ENCODE measurements at places on chromosomes 2 and 18.

DNA sequence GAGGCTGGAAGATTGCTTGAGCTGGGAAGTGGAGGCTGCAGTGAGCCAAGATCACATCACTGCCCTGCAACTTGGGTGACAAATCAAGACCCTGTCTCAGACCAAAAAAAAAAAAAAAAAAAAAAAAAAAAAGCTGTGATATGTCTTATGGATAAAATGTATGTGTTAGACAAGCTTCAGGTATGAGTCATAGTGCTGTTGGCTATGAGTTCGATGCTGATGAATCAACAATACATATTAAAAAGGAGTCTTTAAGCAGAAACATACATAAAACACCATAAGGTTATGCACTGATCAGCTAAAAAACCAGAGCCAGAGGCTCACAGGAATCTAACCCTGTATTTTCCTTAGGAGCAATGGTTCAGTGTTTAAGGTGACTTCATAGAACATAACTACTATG is 332.3 kb downstream of the NCKAP5 start:
- DNase-seq = no peak

DNA sequence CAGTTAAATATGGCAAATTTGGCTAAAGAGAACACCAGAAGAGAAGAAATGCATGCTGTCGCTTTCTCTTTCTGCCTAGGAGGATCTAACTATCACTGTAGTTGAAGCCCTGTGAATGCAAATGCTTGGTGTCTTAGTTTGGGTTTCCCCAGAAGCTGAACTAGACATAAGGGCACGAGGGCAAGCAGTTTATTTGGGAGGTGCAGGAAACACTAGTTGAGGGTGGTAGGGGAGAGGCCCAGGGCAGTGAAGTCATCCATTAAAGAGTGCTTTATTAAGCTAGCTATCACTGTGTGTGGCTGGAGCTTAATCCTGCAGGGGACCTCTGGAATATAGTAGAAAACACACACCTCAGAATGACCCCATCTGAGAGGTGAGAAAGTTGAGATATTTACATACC is 639.8 kb upstream of the ZEB2 start:
- DNase-seq = no peak

- no peak for DNase-seq
Observed at GRCh38 chr18:73669297-73669696, 478.3 kb downstream of the FBXO15 start.

- DNase-seq = no peak
Observed at GRCh38 chr2:235917506-235917905, 250.7 kb downstream of the GBX2 start.

DNA sequence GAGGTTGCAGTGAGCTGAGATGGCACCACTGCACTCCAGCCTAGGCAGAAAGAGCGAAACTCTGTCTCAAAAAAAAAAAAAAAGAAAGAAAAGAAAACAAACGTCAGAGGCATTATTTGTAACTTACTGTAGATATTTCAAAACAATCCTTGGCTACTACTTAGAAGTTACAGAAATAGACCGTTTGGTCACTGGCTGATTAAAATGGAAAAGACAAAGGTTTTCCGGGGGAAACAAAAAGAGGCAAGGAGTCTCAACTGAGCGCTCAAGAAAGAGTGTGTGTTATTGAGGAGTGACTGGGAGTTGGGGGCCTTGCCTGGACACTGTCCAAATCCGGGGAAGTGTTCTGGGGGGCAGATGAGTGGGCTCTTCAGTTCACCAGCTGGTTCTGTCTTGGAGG is 47.6 kb downstream of the TEX44 start:
- no peak for DNase-seq

DNA sequence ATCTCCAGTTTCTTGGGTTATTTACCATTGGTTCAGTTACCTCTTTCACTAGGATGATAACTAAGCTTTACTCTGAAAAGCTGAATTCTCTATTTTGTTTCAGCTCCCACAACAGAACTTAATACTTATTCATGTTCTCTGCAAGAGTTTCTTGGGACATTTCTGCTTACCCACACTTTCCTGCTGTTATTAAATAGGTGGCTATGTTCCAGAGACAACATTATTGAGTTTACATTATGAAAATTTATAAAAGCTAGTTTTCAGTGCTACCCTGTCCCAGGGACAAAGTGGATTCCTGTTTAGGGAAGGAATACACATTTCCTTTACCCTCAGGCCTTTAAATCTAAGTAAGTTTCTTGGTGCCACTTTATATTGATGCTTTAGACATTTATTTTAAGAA is 7.0 kb upstream of the GPD2 start:
- DNase-seq = no peak

DNA sequence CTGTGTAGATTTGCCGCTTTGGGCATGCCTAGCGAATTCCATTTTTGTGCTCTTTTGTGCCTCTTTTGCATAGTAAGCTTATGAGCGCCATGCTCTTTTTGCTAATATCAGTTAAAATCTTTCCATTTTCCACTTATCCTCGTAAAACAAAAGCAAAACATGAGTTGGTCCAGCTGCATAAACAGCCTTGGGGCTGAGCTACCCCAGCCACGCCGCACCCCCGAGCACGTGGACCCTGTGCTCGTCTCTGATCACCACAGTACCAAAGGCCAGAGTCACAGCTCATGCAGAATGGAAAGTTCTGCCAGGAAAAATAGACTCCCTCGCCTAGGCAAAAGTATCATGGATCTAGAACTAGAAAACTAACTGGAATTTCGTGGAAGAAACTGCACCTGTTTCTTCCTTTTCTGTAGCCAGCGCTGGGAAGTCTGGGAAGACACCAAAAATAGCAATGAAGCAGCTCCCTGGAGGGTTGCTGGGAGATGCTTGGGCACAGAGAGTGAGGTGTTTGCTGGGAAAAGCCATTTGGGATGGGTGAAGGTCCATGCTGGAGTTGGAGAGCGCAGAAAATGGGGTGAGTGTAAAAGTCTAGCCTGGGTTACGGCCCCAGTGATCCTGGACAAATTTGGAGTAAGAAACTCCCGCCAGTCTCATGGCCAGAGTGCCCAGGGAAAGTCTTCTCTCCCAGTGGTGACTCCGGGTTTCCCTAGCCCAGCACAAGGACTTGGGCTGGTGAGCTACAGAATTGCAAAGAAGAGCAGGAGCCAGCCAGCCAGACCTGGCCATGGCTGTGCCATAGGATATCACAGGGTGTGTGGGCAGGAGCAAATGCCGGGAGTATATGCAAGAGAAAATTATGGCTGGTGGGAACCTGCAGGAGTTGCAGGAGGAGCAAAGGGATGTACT is 218.4 kb downstream of the GBX2 start:
- no peak for DNase-seq

DNA sequence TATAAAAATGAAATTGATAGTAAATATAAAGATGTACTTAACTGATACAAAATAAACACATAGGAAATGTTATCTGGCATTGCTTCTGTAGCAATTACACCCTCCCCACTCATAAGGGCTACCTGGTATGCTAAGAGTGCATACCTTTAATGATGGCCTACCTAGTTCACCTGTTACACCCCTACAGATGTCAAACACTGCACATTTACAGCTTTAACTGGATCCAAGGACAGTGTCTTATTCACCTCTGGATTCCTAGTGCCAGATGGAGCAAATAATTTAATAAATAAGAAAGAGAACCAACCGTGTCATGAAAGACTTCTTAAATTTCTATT is 15.3 kb upstream of the SEC11C start:
- DNase-seq = no peak

DNA sequence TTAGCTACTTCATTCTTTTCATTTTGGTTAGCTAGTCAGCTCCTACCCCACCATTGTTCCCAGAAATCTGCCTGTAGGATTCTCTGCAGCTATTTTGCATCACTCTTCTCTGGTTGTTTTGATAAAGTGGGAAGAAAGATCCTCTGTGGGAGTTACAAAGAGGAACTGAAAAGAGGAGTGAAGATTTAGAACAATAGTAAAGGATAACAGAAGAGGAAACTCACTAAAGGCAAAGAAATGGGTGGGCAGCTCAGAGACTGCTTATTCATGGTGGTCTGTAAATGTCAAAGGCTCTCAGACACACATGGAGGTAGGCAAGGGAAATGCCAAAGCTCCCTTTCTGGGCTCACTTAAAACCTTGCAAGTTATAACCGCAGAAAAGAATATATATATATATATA is 17.2 kb upstream of the CD207 start:
- no peak for DNase-seq

DNA sequence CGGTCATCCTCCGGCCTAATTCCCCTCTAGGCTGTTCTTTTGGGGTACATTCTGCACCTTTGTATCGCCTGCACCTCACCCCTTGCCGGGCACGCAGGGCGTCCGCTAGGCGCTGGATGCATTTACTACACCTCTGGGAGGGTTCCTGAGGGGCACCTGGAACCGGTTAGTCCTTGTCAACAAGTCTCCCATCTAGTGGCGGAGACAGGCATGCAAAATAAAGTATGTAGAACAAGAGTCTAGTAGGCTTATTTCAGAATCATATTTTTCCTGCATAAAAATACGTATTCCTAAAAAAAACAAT is 705 bp upstream of the TEX261 start:
- peak; percentile 87 for DNase-seq

DNA sequence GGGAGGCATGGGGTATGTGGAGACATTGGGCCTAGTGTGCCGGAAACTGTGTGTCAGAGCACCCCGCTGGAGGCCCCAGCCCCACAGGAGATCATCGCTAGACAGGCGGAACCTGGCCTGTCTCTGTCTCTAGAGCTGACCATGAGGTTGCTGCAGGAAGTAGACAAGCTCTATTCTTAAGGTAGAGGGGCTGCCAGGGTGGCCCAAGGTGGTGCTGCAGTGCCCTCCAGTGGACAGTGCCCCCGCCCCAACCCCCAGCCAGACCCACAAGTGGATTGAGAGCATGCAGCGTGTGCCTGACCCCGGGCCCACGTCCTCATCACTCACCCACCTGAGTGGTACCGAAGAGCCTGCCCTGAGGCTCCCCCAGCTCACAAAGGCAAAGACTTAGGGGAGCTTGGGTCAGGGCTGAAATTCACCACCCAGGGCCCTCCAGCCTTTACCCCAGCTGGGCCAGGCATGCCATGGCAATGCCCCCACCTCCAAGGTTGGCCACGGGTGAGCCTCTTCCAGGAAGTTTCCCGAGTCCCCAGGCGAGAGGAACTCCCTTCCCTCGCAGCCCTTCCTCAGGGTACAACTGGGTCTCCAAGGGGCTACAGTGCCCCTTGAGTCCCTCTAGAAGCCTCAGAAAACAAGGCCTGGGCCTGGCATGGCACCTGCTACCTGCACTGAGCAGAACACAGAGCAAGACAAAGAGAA is 155.0 kb downstream of the TTC32 start:
- DNase-seq = no peak

DNA sequence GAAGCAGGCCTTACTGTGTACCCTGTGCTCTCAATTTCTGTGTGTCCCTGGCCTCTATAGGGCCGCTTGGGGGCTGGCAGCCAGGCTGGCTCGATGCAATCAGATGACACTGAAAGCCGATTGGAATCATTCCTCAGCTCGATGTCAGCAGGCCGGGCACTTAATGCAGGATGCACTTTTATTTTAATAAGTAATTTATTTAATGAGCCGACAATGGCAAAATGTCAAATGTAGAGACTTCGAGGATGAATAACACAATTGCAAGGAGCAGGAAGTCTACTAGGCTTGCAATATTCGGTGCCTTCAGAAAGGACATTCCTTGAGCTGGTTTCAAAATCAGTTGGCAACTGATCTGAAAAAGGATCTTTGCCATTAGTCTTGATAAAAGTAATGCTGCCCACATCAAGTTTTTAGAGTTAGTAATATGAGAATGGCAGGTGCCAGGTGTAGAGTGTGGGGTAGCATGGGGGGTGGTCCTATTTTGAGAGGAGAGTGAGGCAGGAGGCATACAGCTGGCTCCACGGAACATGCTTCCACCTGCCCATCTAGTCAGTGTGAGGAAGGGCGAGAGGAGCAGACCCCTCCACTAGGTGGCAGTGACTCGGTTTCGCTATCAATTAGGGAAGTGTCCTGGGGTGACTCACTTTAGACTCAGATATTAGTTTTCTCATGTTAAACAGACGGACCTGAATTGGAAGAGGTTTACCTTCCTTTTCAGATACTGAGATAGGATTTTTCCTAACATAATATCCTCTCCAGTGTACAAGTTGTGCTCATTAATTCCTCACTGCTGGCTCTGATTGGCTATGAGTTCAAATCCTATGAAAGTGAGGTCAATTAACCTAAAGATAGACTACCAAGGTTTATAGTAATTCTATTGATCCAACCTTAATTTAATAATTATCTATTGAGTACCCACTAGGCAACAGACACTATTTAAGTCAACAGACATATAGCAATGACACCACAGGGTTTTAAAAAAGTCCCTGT is 80.9 kb downstream of the NABP1 start:
- DNase-seq = peak; percentile 37

GRCh38 chr2:240742602-240743095 is 51.0 kb downstream of the AQP12A start:
- no peak for DNase-seq

- DNase-seq = no peak
Observed at GRCh38 chr2:150625303-150625702, 137.8 kb upstream of the RND3 start.

DNA sequence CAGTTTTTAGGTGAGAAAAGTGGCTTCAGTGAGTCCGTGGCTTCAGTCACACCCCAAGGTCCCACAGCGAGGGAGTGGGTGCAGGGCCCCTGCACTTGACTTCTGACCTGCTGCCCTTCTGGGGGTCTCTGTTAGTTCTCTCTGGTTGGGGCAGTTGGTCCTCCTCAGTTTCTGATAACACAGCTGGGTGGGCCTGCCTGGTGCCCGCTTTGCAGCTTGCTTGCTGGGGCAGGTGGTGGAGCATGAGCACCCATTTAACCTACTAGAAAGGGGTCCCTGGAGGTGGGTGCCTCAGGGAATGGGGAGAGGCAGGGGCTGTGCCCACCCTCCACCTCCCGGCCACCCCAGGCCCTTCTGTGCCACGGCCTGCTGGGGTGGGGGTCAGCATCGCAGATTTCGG is 83.2 kb downstream of the ASB1 start:
- no peak for DNase-seq

Measured in lower leg skin (tissue), 4 donors.